NCI-H1436 (cell line): ENCODE measurements at places on chromosomes 16 and 17.

DNA sequence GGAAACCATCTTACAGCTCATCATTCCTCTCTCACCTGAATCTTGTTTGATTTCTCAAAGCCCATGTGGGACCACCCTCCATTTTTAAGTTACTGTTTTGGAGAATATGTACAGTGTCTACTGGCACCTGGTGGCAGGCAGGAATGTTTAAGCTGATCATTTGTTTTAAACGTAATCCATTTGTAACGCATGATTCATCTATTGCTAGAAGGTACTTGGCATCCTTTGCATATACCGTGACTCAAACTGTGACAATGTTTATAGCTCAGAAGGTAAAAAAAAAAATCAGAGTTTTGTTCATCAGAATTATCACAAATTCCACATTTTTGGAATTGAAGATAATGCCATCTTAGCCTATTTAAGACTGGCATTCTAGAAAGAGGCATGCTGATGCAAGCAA lies 1007.5 kb upstream of the EEF2KMT start:
- DNase-seq: no peak

- no peak for DNase-seq
These were observed 144.6 kb upstream of the PLCG2 start for GRCh38 chr16:81634380-81635062.

GRCh38 chr17:46841561-46842379 lies 9.6 kb upstream of the WNT9B start:
- no peak for DNase-seq

- DNase-seq: no peak
These were observed 26.7 kb downstream of the BBS2 start for GRCh38 chr16:56493126-56493525.
